ENCODE measurements at places on chromosomes 5 and 9.

DNA sequence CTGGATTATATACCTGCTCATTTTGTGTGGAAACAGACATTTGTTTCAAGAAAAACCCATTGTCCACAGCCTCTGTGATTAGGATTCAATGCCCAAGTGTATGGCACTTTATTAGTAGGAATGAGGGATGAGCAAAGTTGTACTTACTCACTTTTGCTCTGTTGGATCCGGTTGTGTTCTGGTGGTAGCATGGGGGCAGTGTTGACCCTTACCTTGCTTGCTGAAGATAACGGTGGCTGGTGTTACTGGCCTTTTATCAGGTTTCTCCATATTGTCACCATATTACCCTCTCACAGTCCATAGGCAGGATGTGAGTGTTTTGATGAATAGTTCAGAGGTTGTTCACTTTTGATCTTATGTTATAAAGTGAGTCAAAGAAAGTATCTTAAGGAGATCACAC lies 42.7 kb upstream of the NUDT12 start:
- no peak for DNase-seq

GRCh38 chr5:168752012-168752411 lies 172.8 kb upstream of the PANK3 start:
- no peak for DNase-seq

GRCh38 chr5:143207563-143208364 lies 195.7 kb downstream of the NR3C1 start:
- DNase-seq = no peak

- no peak for DNase-seq
These were observed 382.3 kb upstream of the SLC30A5 start for GRCh38 chr5:68711293-68712200.

DNA sequence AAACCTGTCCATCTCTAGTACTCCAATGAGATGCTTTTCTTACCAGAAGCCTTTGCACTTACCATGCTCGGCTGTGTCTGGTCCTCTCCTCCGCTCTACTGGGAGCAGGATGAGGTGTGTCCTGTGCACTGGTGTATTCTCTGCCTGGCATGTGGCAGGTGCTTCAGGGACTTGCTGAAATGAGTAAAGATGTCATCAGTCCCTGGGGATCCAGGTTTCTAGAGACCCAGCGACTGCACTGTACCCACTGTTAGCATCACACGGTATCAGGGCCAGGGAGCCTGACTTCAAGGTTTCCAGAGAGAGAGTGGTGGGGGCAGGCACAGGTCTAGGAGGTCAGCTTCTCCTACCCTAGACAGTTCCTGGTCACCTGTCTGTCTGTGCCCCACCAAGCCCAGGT lies 10.5 kb downstream of the PTTG1 start:
- no peak for DNase-seq

DNA sequence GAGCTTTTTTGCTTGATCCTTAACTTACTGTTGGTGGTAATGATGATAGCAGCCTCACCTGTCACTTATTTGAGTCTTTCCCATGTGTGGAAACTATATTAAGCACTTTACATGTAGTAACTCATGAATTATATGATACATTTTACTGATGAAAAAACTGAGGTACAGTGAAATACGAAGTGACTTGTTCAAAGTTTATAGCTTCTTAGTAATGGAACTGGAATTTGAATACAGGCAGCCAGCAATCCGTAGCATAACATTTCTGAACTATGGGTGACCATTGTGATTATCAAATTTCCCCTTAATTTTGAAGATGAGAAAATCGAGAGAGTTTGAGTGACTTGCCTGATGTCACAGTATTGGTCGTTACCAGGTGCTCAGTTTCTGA lies 17.3 kb downstream of the SCAMP1 start:
- DNase-seq = no peak

DNA sequence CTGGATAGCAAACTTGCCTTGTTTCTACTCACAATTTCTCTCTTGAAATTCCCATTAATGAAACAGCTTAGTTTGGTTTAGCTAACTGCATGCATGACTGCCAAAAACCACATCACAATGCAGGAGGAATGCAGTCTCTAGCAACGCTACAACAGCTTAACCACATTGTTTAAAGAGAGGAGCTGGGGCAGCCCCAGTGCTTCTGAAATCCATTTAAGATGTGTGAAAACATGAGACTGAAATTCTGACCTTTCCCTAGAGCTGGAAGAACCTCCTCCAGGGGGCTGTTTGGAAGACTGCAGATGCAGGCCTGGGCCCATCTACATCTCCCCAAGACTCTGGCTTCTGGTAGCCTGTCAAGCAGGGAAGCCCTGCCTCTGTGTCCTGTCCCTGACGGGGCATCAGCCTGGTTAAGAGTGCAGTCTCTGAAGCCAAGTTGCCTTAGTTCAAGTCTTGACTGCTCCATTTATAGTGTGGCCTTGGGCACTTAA lies 157.1 kb downstream of the ZNF462 start:
- no peak for DNase-seq

GRCh38 chr5:157273131-157273556 lies 7.2 kb downstream of the CYFIP2 start:
- no peak for DNase-seq

- no peak for DNase-seq
These were observed 30.4 kb upstream of the IER5L start for GRCh38 chr9:129208207-129209032.

DNA sequence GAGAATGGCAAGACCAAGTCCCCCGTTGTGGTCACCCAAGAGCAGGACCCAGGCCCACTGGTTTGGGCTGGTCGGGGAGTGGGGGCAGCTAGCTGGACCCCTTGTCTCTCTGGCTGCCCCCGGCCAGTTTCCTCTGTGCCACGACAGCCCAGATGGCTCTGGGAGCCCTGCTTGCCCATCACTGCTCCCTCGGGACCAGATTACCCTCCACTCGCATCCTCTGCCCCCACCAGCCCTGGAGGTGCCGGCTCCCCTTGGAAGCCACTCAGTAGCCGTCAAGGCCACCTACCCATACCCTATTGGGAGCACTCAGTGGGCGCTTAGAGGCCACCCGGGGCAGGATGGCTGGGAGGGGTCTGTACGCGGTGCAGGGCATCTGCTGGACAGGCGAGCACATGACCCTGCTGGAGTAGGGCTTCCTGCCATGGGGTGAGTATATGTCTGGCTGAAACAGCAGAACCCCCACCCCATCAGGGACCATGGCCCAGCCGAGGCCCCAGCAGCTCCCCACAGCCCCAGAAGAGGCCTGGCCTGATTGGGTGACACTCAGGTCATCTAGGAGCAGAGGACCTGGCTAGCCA lies 70.0 kb downstream of the ZNF354C start:
- no peak for DNase-seq

DNA sequence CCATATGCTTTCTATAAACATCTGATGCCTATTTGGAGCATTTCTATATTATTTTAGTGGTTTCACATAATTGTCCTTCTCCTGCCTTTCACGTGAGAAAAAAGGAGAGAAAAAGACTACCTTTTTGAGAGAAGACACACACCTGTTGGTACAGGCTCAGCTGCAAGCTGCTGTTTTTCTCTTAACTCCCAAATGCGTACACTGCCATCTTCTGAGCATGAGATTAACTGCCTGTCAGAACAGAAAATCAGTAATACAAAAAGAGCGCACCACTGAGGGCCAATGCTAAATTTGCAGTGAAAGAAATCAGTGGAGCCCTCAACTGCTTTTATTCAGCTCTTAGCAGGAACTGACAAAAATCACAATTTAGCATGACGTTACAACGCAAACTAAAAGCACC lies 54.9 kb downstream of the WDR41 start:
- no peak for DNase-seq

- DNase-seq = no peak
These were observed 178.4 kb downstream of the KIAA0825 start for GRCh38 chr5:94440015-94440414.

DNA sequence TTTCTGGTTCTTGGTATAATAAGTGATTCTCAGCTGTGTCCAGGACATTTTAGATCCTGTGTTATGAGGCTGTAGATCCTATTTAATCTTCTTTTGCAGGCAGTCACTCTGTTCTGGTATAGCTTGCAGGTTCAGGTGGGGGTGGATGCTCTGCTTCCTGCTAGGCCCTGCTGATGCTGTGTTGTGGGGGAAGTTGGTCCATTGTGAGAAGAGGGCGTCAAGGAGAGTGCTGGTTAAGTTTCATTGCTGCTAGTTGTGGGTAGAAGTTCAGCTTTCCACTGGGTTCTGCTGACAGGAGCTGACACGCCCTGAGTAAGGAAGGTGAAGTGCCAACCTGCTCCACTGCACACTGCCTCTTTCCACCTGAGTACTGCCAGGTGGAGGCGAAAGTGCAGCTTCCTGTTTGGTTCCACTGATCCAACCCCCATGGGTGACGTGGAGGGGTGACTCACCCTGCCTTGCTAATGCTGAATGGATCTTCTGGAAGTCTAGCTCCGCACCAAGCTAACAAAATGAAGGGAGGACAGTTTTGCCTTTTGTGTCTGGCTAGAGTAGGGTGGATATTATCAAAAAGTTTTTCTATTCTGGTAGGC lies 16.3 kb downstream of the NMRK1 start:
- DNase-seq = no peak

- DNase-seq = no peak
These were observed 14.0 kb upstream of the LOX start for GRCh38 chr5:122091936-122092600.

GRCh38 chr5:42944989-42945388 lies 95.1 kb downstream of the ANXA2R start:
- DNase-seq = no peak

GRCh38 chr5:95142145-95142544 lies 142.7 kb downstream of the MCTP1 start:
- DNase-seq = no peak

- no peak for DNase-seq
These were observed 94.0 kb downstream of the PHF2 start for GRCh38 chr9:93670208-93671019.

DNA sequence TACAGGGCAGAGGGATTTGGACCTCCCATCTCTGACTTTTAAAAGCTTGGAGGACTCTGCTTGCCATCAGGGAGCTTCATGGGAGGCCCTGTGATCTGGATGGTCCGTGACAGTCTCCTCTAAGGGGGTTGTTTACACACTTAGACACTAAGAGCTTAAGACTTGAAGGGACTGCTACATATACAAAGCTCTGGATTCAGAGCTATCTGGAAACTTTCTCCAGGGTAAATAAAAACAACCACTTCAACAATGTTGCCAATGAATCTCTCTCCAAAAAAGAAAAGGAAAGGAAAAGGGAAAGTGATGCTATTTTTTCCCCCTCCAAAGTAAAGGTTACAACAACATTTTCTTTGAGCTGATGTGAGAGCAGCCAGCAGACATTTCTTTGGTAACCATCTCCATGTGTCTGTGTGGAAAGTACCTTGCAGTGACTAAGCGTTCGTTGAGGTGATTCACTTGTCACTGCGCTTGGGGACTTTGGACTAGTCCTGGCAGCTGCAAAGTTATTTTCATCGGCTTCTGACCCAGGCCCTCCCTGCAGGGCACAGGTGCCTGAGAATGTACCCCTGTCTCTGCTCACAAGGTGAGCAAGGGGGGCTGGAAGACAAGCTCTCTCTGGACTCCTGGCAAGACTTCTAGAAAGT lies 262.1 kb upstream of the KLF4 start:
- no peak for DNase-seq

GRCh38 chr9:61673247-61673646 lies 483.4 kb downstream of the SPATA31A7 start:
- DNase-seq = no peak

GRCh38 chr9:122445155-122445749 lies 32.5 kb downstream of the OR1J1 start:
- DNase-seq = no peak

DNA sequence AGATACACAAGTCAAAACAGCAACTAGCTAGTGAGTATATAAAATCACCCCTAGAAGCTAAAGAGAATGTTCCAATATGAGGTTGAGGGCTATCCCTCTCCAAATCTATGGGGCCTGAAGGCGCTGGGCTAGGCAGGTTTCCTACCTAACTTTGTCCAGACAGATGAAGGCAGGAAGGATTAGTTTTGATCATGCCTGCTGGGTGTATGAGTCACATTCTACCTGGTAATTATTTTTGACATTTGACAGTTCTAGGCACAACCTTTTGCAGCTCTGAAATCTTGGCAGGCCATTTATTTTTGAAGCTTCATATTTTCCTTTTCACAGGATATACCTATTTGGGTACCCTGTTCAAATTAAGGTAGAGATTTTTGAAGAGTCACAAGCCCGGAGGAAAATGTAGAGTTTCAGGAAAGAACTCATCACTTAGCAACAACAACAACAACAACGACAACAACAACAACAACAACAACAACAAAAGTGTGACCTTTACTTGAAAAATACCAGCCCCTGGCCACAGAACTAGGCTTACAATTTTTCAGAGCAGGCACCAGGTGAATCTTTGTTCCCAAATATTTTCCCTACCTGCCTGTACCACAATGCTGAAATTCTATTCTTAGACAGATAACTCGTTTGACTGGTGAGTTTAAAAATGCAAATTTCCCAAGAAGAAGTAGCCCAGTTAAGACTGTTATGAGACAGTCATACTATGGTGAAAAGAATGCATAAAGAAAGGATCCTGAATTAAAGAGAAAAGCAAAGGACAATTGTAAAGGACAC lies 175.5 kb upstream of the TUT7 start:
- DNase-seq = no peak

DNA sequence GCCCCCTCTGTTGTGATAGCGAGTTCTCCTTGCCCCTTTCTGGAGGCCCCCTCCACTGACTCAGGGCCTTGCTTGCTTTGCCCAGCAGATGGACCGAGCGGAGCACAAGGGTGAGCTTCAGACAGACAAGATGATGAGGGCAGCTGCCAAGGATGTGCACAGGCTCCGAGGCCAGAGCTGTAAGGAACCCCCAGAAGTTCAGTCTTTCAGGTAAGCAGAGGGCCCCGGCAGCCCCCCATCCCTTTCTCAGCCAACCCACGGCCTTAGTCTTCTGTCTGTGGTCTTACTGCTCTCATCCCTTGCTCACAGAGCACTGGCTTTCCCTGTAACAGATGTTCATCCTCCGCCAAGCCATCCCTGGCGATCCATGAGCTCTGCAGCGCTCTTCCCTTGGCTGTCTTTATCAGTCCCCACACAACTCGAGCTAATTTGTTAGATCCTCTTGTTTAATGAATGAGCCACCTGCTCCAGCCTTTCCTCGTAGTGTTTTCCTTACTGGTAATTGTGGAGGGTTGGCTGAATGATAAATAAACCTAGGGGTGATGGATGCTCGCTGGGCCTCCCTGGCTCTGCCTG lies 18.4 kb upstream of the RARS1 start:
- DNase-seq = no peak

DNA sequence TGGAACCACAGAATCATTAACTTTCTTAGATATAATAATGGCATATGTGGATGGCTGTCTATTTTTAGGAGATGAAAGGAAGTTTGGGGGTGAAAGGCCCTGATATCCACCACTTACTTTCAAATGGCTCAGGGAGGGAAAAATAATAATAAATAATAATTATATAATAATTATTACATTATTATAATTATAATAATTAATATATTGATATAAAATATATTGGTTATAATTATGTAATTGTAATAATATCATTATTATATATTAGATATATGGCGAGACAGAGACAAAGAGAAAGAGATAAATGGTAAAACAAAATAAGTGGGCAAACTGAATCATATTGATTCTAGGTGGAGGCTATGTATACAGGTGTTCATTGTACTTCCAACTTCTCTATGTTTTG lies 136.6 kb downstream of the GAPVD1 start:
- no peak for DNase-seq

GRCh38 chr5:73827106-73827450 lies 201.1 kb downstream of the ARHGEF28 start:
- no peak for DNase-seq

- no peak for DNase-seq
These were observed 460.5 kb downstream of the MAN2A1 start for GRCh38 chr5:110150199-110150598.

All from cerebellar nuclear complex (tissue), 1 donor.